Frontal cortex (tissue), 4 donors: ENCODE measurements at places on chromosomes 5 and 9.

DNA sequence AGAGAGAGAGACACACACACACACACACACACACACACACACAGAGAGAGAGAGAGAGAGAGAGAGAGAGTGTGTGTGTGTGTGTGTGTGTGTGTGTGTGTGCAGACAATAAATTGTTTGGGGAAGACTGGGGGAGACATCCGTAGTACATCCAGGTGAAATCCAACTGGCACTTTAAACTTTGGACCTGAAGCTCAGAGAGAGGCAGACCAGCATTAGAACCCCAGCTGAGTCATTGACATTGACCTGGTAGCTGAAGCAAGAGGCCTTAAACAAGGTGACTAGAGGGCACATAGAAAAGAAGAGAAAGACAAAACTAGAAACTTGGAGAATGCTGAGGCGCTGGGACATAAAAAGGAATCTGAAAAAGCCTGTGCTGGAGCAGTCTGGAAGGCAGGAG is 251.5 kb downstream of the CRB2 start:
- no peak for DNase-seq

- DNase-seq, result no peak
Observed at GRCh38 chr5:141916522-141916921, 7.1 kb upstream of the DELE1 start.

- no peak for DNase-seq
Observed at GRCh38 chr5:136528481-136529030, 163.2 kb upstream of the TRPC7 start.

GRCh38 chr9:27351438-27351837 is 54.5 kb upstream of the EQTN start:
- DNase-seq, result peak; percentile 33

DNA sequence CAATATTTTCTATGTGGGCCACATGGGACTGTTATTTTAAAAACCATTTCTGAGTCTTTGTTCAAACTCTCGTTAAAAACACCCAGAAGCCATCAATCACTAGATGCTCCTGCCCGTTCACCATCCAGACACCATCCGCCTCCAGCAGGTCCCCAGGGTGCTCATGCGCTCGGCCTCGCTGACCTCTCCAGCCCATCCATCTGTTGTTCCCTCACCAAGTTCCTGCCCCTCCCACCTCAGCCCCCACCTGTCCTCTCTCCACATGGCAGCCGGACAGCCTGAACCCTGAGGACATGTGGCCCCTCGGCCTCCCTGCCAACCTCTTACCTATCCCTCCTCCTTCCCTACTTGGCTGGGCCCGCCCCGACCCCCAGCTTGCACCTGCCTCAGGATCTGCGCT is 31.6 kb downstream of the NSUN2 start:
- no peak for DNase-seq

DNA sequence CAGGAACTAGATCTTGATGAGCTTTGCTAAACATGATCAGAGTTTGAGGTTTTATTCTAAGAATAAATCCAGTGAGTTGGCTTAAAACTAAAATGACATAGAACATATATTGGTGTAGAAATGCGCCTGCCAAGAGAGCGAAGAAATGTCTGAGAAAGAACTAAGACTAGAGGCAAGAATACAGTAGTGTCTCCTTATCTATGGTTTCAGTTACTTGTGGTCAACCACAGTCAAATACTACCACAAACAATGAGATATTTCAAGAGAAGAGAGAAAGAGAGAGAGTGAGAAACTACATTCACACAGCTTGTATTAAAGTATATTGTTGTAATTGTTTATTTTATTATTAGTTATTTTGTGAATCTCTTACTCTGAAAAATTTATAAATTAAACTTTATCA is 254.4 kb upstream of the CDH10 start:
- DNase-seq, result no peak

- no peak for DNase-seq
Observed at GRCh38 chr9:108835831-108836230, 20.0 kb downstream of the ACTL7B start.

DNA sequence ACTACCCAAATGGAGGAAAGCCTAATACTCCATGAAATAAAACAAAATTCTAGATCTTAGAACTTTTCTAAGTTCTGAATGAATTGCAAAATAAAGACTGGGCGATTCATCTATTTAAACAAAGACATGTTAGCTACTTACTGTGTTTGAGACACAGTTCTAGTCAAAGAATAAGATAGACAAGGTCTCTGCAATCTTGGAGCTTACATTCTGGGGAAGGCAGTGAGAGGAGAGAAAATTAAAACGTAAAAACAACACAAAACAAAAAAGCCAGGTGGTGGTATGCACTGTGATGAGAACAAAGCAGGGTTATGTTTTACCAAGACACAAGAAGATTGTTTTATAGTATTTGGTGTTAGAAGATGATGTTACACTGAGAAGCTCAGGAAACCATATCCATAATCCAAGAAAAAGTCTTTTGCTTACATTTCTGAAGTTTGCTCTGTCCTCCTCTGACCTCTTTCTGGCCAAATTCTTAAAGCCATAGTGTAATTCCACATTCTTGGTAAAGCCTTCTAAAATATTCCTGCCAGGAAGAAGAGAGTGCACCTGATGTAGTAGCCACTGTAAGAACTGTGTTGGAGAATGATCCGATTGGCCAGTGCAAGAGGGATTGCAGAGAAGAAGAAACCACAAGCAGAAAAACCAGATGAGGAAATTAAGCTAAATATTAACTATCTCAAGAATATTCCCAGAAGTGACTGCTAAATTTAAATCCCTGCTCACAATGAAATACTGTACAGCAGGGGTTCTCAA is 218.4 kb downstream of the PCSK1 start:
- DNase-seq, result no peak

GRCh38 chr5:65065001-65065511 is 296.3 kb downstream of the CWC27 start:
- DNase-seq, result no peak

DNA sequence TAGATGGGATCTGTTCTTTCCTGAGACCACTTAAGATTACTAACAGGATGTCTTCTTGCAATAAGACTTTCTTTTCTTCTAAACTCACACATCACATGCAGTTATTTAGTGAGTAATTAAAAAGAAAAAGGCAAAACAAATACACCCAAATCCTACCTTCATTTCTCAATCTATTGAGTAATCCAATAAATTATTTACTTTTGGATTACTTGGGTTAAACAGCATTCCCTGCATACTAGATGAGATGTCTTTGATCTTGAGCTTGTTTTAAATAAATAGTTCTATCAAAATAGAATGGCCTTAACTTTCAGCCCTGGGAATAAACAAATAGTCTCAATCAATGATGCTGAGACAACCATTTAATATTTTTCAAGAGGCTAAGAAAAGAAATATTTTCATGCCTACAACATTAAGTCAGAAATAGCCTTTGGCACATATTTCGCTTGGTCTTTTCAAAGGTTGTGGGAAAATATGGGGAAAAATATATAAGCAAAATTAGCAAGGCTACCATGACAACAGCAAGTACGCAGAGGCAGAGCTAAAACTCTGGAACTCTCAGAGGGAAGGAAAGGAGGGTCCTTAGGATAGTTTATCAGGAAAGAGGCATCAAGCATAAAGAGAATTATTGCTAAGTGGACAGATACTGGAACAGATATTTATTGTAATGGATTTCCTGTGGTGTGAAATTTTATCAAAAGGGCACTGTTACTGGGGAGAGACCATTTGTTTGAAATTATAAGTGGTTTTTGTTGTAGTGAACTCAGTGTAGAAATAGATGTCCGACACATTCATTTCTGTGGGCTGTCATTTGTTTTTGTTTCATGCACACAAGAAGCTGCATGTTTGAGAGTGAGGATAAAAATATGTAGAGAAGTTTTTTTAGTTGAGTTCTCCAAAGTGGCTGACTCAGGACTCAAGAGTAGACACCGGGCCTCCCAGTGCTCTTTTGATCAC is 70.2 kb upstream of the CDH6 start:
- DNase-seq, result no peak

GRCh38 chr5:180642779-180643178 is 6.6 kb downstream of the FLT4 start:
- no peak for DNase-seq
